Fibroblast of skin of scalp (primary cell): ENCODE measurements at places on chromosomes 11 and 22.
A peak's percentile ranks its signal among the peaks of the same experiment; 100 is the strongest.

DNA sequence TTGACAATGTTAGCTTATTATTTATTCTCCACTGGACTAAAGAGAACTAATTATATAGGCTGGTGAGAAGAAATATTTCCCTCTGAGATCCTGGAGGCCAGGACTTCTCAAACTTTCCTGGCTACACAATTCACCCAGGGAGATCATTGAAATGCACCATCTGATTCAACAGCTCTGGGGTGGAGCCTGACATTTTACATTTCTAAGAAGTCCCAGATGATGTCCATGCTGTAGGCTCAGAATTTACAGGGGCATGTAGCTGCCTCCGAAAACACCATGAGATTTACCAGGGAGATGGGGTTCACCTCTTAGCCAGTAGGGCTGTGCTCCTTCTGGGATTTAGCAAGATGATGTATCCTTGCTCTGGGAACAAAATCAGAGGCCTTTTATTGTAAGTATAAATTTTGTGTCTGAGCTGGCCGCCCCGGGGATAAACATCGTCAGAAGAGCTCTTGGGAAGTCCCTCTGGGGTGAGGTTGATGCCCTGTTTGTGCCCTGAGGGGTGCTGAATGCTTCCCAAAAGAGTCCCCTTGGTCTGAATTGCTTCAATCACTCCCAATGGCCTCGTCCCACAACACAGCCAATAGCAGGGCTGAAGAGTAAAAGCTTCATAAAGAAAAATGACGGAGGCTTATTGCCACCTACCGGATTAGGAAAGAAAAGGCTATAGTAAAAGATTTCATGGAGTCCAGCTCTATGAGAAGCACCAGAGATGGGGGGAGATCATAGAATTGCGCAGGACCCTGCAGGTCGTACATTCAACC is 33.4 kb upstream of the API5 start:
- peak; percentile 48 for DNase-seq

- DNase-seq, result no peak
Observed at GRCh38 chr11:122998727-122999366, 17.2 kb upstream of the BSX start.

- no peak for DNase-seq
Observed at GRCh38 chr22:44731357-44731970, 20.9 kb upstream of the ARHGAP8 start.

- DNase-seq, result no peak
Observed at GRCh38 chr11:48044577-48044976, 64.2 kb downstream of the PTPRJ start.

DNA sequence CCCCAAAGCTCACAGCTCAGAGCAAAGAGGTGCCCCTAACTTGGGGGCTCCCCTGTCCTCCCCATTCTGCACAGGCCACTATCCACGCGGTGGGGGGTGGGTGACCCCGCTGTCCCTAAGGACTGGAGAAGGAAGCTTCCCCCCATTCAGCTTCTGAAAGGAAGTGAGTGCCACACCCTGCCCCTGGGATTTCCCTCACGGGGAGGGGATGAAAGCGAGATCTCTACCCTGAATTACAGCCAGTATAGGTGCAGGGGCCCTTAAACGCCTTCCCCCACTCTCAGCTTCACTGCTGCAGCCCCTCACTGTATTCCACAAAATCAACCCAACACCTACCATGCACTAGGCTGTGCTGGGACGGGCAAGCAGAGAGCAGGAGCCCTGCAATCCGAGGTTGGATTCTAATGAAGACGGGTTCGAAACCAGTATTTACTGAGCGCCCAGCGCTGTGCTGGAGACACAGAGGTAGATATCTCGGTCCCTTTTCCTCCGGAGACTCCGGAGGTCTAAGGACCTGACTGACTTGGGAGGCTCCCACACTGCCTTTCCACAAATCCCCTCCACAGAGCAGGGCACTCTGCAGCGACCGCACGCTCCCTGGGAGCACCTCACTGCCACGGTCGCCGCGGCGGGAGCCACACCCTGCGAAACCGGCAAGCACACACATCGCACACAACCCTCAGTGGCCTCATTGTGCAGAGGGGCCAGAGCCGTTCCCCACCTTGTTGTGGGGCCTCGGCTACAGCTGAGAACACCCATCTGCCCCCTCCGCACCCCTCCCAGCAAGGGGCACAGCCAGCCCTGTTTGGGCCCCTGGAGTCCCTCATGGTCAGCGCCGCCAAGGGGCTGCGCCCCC is 1.8 kb downstream of the AHNAK start:
- DNase-seq, result no peak

DNA sequence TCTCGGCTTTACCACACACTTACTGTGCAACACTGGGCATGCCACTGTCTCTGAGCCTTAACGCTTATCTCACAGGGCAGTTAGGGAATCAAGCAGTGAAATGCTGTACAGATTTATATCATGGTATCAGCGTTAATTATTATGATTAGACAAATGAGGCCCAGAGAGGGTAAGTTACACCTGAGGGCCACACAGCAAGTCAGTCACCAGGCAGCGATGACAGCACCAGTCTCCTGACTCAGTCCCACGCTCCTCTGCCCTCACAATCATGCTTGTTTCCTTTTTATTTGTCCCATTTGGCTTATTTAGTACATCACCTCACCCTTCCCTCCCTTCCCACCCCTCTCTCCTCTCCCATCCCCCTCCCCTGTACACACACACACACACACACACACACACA is 12.2 kb downstream of the CHRDL2 start:
- no peak for DNase-seq

DNA sequence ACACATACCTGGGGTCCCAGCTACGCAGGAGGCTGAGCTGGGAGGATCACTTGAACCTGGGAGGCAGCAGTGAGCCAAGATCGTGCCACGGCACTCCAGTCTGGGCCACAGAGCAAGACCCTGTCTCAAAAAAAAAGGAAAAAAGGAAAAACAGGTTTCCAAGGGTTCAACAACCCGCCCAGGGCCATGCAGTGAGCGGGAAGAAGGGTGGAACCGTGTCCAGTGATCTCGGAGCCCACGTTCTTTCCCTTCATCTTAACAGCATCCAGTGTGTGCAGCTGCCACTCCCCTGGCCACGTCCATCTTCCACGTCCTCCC is 14.9 kb upstream of the LRP5 start:
- DNase-seq, result no peak

DNA sequence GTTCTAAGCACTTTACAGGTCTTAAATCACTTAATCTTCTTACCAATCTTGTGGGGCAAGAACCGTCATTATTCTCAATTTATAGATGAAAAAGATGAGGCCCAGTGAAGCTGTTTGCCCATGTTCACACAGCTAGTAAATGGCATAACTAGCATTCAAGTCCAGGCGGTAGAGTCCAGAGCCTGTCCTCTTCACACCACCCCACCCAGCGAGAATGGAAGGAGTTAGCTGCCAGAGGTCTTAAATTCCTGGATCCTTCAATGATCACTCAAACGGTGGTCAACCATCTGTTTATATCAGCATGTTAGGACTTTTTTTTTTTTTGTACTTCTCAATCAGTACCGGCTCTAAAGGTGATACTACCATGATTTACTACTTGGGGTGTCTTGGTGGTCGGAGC is 43.3 kb downstream of the PARVA start:
- DNase-seq, result no peak

- DNase-seq, result peak; percentile 74
Observed at GRCh38 chr22:36443198-36443770, 38.2 kb downstream of the TXN2 start.

DNA sequence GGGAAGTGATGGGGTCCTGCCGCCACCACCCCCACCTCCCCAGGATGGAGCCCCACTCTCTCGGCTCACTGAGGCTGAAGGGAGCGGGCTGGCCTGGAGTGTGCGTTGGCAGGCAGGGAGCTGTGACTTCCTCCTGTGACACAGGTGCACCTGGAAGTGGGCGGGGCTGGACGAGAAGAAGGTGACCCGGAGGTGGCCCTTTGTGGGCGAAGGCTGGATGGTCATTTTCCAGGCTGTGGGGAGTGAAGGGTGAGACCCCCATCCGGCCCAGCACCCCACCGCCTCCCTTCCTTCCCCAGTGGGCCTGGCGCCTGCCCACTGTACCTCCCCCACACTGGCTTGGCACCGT is 15.3 kb downstream of the IL17REL start:
- DNase-seq, result no peak

- DNase-seq, result no peak
Observed at GRCh38 chr11:114130629-114131277, 71.2 kb downstream of the ZBTB16 start.

- DNase-seq, result peak; percentile 94
Observed at GRCh38 chr11:94876645-94877442, 96.5 kb downstream of the CWC15 start.

- peak; percentile 80 for DNase-seq
Observed at GRCh38 chr11:125128450-125128849, 17.0 kb upstream of the TMEM218 start.

DNA sequence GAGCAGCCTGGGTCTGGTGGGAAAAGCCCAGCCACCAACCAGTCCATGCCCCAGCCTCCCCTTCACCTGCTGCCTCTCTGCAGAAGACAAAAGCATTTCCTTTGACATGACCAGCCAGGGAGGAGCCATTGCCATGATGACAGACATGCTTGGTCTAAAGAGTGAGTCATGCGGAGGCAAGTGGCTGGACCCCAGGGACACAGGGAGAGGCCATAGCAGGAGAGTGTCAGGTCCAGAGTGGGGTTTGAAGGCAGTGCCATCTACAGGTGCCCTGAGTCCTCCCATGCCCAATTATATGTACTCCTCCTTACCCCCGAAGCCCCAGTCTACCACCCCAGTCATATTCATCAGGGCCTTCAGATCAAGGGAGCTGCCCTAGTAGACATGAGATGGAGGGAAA is 67.4 kb downstream of the SCN3B start:
- peak; percentile 28 for DNase-seq

DNA sequence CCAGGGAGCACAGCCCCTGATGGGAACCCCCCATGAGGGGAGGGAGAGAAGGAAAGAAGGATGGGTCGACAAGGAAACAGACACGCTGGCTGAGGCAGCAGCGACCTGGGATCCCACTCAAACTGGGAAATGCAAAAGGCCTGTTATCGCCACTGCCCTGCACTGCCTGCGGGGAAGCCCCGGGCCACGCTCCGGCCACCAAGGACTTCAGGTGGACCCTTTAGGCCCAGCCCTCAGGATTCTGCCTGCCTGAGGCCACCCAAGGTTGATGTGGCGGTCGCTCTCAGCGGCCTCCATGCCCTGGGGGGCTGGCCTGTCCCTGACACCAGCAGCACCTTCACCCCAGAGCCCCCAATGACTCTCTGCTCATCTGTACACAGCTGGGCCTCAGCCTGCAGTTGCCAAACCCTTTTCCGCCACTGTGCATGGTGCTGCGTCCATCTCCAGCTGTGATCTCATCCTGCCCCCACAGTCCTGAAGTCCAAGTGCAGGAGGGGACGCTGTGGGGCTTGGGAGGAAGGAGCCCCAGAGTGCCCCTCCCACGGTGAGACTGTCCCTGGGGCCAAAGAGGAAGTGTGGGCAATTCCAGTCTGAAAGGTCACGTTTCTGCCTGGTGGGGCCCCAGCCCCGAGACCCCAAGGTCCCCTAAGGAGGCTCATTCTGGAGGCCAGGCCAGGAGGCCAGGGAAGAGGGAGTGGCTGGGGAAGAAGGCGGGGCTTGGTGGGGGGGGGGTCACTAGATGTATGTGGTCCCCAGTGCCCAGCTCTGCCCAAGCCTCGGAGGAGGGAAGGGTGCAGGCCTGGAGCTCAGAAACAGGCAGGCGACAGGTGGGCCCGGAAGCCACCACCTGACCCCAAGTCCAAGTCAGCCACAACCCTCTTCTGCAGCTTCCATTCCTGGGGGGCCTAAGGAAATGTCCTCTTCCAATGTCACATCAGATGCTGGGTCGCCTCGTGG is 31.6 kb downstream of the OSBPL5 start:
- DNase-seq, result no peak

- no peak for DNase-seq
Observed at GRCh38 chr11:3622521-3622920, 19.3 kb downstream of the ART5 start.

GRCh38 chr22:42720263-42721044 is at the start of gene A4GALT:
Gene A4GALT, minus strand, starts transcription at chr22:42720870. Its CDS starts 26,919 bp downstream, at chr22:42693951.
- DNase-seq, result no peak

- DNase-seq, result no peak
Observed at GRCh38 chr11:128522943-128523518, 64.3 kb downstream of the ETS1 start.
